Immature natural killer cell (primary cell): ENCODE measurements at places on chromosomes 4 and X. TPM values are rescaled to one million over a fixed set of nuclear protein-coding genes. Genes with fewer than 3 reads are reported as not detected.
A peak's percentile ranks its signal among the peaks of the same experiment; 100 is the strongest.

DNA sequence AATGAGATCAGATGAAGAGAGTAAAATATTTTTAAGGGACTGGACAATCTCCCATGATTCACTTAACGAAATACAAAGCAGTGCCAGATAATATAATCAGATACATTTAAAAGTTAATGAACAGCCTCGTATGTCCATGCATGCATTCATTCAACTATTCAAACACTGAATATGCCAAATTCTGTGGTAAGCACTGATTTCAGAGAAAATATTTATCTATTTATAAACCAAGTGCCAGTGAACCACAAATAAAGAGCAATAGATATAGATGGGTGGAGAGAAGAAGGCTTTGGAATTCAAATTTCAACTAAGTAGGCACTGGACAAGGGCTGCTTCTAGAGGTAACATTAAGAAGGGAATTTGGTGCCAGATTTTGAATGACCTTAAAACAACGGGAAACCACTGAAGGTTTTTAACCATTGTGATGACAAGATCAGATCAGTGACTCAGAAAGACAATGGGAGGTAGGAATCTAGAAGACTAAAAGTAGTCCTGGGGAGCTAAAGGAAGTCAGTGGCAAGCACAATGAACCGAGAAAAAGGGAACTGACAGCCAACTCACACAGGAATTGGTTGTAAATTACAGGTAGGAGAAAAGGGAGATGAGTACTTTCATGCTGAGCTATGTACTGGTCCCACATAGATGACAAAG, 14.2 kb downstream of the ELOVL6 start:
- no peak overlapping the region for H3K4me3 ChIP-seq
- DNase-seq: no peak
- H3K4me1 ChIP-seq: peaks cover 26% of the 10 kb centered on the region
- H3K27me3 ChIP-seq: no peaks in the 10 kb centered on the region

DNA sequence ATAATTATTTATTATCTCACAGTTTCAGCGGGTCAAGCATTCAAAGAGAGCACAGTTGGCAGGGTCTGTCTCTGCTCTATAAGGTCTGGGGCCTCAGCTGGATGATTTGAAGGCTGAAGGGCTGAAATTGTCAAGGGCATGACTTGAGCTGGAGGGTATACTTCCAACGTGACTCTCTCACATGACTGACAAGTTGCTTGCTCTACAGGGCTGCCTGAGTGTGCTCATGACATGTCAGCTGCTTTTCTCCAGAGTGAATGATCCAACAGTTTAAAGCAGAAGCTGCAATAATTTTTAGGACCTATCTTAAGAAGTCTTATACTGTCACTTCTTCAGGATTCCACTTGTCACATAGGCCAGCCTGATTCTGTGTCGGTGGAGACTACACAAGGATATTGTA, 51.2 kb downstream of the TIGD2 start:
- H3K4me3 ChIP-seq: no peak overlapping the region
- no peaks in the 10 kb centered on the region for H3K4me1 ChIP-seq
- H3K36me3 ChIP-seq: no peaks in the 10 kb centered on the region
- no peaks in the 10 kb centered on the region for H3K27me3 ChIP-seq
- no peak for DNase-seq
- H3K27ac ChIP-seq: no peak overlapping the region

PARM1 gene
- not detected for polyA plus RNA-seq

DNA sequence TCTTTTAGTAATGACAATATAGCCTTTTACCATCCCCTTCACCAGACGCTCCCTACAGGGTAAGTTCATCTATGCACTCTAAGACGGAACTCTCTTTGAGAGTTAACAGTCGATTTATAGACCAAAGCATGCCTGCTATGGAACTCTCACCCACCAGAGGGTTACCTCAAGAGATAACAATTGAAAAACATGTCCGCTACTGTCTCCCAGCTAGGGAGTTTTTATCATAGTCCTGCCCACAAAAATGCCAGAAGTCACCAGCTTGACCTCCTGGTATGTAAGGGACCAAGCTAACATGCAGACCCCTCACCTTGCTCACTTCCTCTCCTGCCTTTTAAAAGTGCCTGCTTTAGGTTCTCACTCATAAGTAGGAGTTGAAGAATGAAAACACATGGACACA, 16.7 kb upstream of the YTHDC1 start:
- H3K27ac ChIP-seq: no peak overlapping the region
- no peak for DNase-seq
- no peak overlapping the region for H3K4me3 ChIP-seq
- H3K36me3 ChIP-seq: no peaks in the 10 kb centered on the region
- H3K4me1 ChIP-seq: peaks cover 11% of the 10 kb centered on the region
- peaks cover 5% of the 10 kb centered on the region for H3K27me3 ChIP-seq

GRCh38 chr4:119736559-119736958, 108.0 kb upstream of the PDE5A start:
- H3K4me3 ChIP-seq: no peak overlapping the region
- H3K36me3 ChIP-seq: no peaks in the 10 kb centered on the region
- no peaks in the 10 kb centered on the region for H3K4me1 ChIP-seq
- H3K27ac ChIP-seq: no peak overlapping the region
- H3K27me3 ChIP-seq: no peaks in the 10 kb centered on the region

- H3K27me3 ChIP-seq: peaks cover 2% of the 10 kb centered on the region
- no peaks in the 10 kb centered on the region for H3K4me1 ChIP-seq
- H3K36me3 ChIP-seq: no peaks in the 10 kb centered on the region
- DNase-seq: no peak
- no peak overlapping the region for H3K27ac ChIP-seq
These were observed 8.4 kb downstream of the HS3ST1 start for GRCh38 chr4:11420327-11420726.

DNA sequence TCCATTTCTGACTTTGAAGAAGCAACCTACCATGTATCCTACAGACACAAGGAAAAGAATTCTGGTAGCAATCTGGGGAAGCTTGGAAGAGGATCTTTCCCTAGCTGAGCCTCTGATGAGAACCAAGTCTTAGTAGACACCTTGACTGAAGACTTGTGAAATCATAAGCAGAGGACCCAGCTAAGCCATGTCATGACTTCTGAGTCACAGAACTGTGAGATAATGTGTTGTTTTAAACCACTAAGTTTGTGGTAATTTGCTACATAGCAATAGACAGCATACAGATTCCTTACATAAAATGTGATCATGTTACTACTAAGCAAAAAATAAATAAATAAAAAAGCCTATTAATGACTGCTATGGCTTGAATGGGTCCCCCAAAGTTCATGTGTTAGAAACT, 71.3 kb upstream of the ANKRD50 start:
- DNase-seq: no peak
- no peak overlapping the region for H3K27ac ChIP-seq
- no peaks in the 10 kb centered on the region for H3K27me3 ChIP-seq
- H3K4me1 ChIP-seq: no peaks in the 10 kb centered on the region
- H3K36me3 ChIP-seq: no peaks in the 10 kb centered on the region

MAGEB4 gene
- polyA plus RNA-seq: not detected

DNA sequence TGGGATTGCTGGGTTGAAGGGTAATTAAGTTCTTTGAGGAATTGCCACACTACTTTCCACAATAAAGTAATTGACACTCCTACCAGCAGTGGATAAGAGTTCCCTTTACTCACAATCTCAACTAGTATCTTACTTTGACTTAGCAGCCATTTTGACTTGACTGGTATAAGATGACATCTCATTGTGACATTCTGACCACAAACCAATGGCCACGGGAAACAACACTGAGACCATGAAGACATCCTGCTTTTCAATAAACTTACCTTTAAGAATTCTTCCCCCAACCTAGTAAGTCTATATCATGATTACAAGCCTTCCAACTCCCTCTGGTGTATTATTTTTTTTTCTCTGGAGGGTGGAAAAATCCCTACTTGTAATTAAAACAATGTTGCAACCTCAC, 66.9 kb upstream of the WDR1 start:
- H3K4me1 ChIP-seq: peaks cover 32% of the 10 kb centered on the region
- peak overlapping the region; percentile 47 for H3K27ac ChIP-seq
- H3K4me3 ChIP-seq: peak overlapping the region; percentile 42
- H3K36me3 ChIP-seq: no peaks in the 10 kb centered on the region

DNA sequence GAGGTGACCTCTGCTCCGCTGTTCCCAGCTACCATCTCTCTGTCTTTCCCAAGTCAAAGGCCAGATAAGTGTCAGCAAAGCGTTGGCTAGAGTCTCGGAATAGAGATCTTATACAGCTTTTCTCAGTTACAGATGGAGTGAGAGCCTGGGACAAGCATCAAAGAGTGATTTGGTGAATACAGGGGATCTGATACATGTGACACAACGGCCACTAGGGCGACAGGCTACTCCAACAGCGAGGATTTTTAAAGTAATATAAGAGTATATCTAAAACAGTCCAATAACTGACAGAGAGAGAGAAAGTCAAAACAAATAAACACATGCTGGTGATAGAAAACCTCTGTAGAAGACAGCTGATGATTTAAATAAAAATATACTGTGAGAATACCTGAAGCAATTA, 433.1 kb upstream of the SMIM31 start:
- no peak for DNase-seq
- no peak overlapping the region for H3K4me3 ChIP-seq
- no peaks in the 10 kb centered on the region for H3K4me1 ChIP-seq
- H3K27me3 ChIP-seq: no peaks in the 10 kb centered on the region

DNA sequence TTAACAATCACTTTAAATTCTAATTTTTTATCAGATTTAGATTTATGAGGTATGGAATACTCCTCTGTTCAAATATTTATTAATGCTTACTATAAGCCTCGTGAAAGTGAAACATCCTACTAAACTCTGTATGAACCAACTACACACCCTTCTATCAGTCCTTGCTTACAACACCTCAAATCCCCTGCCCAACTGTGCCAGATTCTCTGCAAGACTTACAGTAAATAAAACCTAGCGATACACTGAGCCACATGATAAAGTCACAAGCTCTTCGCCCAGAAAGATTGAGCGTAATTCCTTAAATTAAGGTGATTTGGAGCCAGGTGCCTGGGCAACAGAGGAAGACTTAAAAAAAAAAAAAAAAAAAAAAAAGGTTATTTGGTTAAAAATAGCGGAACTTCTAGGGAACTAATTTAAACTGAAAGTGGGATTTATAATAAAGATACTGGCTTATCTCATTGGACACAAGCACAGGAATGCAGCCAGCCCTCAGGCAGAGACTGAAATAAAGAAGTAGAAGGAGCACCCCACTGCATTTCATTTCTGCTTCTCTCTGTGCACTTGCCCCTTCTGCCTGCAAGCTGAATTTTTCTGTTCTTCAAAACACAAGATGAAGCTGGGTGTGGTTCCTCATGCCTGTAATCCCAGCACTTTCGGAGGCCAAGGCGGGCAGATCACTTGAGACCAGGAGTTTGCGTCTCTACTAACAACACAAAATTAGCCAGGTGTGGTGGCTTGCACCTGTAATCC, 17.5 kb upstream of the C4orf36 start:
- no peak overlapping the region for H3K27ac ChIP-seq
- H3K27me3 ChIP-seq: peaks cover 6% of the 10 kb centered on the region
- peaks cover 11% of the 10 kb centered on the region for H3K4me1 ChIP-seq
- H3K36me3 ChIP-seq: peaks cover 5% of the 10 kb centered on the region
- H3K4me3 ChIP-seq: no peak overlapping the region

AMER1 gene
- polyA plus RNA-seq: 0.06 TPM

GRCh38 chr4:182042945-182043344, 200.3 kb upstream of the TENM3 start:
- H3K36me3 ChIP-seq: no peaks in the 10 kb centered on the region
- no peaks in the 10 kb centered on the region for H3K4me1 ChIP-seq
- H3K27ac ChIP-seq: no peak overlapping the region

- H3K4me1 ChIP-seq: no peaks in the 10 kb centered on the region
- no peak for DNase-seq
- H3K27me3 ChIP-seq: peaks cover 1% of the 10 kb centered on the region
- H3K27ac ChIP-seq: no peak overlapping the region
These were observed 146.8 kb upstream of the PJA1 start for GRCh38 chrX:69311936-69312670.

- H3K36me3 ChIP-seq: no peaks in the 10 kb centered on the region
- H3K4me1 ChIP-seq: no peaks in the 10 kb centered on the region
These were observed 167.7 kb downstream of the DCAF12L2 start for GRCh38 chrX:125998432-125998831.

DNA sequence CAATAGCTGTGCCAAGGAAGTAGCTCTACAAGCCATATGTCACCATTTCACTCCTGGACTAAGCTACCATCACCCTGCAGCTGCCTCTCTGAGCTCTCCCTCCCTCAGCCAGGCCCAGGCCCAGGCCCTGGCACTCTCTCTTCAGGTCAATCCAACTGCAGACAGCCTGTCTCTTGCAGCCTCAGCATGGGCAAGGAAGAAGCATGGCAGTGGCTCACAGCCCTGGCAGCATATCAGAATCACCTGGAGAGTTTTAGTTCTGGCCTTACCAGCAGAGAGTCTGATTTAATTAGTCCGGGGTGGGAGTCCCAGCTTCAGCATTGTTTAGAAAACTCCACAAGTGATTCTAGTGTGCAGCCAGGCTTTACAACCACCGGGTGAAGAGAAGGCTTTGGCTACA, 31.5 kb downstream of the NALF2 start:
- no peaks in the 10 kb centered on the region for H3K36me3 ChIP-seq
- peaks cover 4% of the 10 kb centered on the region for H3K27me3 ChIP-seq
- no peak overlapping the region for H3K27ac ChIP-seq
- DNase-seq: no peak
- no peaks in the 10 kb centered on the region for H3K4me1 ChIP-seq
- H3K4me3 ChIP-seq: no peak overlapping the region

DNA sequence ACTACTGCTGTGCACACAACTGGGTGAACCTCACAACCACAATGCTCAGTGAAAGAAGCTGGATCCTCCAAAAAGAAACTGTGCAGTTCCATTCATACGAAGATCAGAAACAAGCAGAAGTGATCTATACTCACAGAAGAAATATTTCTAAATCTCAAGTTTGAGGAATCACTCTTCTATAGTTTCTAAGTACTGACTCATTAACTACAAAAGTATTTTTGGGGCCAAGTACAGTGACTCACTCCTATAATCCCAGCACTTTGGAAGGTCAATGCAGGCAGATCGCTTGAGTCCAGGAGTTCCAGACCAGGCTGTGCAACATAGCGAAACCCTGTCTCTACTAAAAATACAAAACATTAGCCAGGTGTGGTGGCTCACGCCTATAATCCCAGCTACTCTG, 51.3 kb upstream of the RELL1 start:
- H3K27ac ChIP-seq: no peak overlapping the region
- H3K36me3 ChIP-seq: no peaks in the 10 kb centered on the region
- no peak overlapping the region for H3K4me3 ChIP-seq
- H3K27me3 ChIP-seq: no peaks in the 10 kb centered on the region
- H3K4me1 ChIP-seq: no peaks in the 10 kb centered on the region

FGA gene
- not detected for polyA plus RNA-seq

CSN1S1 gene
- polyA plus RNA-seq: 1.5 TPM

DNA sequence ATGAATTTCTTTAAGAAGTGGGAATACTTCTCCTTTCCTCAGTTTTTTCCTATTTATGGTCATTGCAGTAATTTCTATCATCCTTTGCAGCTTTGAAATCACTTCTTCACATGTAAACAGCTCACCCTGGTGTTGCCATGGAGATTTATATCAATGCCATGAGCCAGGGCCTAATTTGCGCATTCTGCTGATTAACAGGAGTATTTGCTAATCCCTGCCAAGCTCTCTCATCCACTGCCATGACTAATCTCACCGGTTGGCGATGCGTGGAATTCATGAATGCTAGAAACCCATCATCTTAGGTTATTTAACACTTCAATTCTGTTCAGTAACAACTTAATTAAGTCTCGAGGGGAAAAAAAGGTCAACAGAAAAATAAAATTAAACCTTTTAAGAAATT, 11.8 kb upstream of the FGF13 start:
- no peak for DNase-seq
- no peak overlapping the region for H3K27ac ChIP-seq

GRCh38 chr4:3781997-3782930, 16.1 kb downstream of the ADRA2C start:
- H3K36me3 ChIP-seq: no peaks in the 10 kb centered on the region
- H3K4me1 ChIP-seq: no peaks in the 10 kb centered on the region
- H3K27me3 ChIP-seq: peaks cover under 1% of the 10 kb centered on the region
- H3K27ac ChIP-seq: no peak overlapping the region
- no peak for DNase-seq
